ENCODE measurements at places on chromosomes 2 and 18.

GRCh38 chr18:33372442-33372841 lies 68.1 kb downstream of the CCDC178 start:
- no peak for DNase-seq

- DNase-seq: no peak
Observed at GRCh38 chr2:158914731-158915130, 53.7 kb upstream of the TANC1 start.

- DNase-seq: no peak
Observed at GRCh38 chr2:176852667-176853066, 359.9 kb upstream of the HNRNPA3 start.

DNA sequence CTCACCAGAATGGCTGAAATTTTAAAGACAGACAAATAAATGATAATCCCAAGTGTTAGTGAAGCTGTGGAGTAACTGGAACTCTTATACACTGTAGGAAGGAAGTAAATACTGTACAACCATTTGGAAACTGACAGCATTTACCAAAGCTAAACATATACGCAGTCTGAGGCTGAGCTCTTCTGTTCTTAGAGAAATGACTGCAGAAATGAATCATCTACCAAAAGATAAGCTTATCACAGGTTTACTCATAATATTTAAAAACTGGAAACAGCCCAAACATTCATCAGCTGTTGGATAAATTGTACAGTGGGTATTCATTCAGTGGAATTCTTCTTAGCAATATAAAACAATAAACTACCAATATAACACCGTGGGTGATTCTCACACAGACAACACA lies 218.2 kb upstream of the RAB12 start:
- DNase-seq: no peak

GRCh38 chr2:166568409-166568808 lies 74.4 kb upstream of the SCN7A start:
- DNase-seq: no peak

- no peak for DNase-seq
Observed at GRCh38 chr2:74507926-74508520, 528 bp upstream of the PCGF1 start.

All from 8988T (cell line).